ENCODE measurements at places on chromosomes 3 and 15. TPM values are rescaled to one million over a fixed set of nuclear protein-coding genes. Genes with fewer than 3 reads are reported as not detected.

PLA2G4E gene
- total RNA-seq = not detected

GPR15 gene
- 111 TPM for total RNA-seq

FOXL2NB gene
- not detected for total RNA-seq

SAMD7 gene
- total RNA-seq = not detected

ADGRG7 gene
- total RNA-seq = not detected

Measured in activated CD4-positive, alpha-beta memory T cell treated with anti-CD3 and anti-CD28 coated beads, Interleukin-2, amount 10 ng/mL, durations not matched to agents 7 days and 5 days (primary cell).